ENCODE measurements at places on chromosomes 7 and 10.

- DNase-seq, result peak; percentile 2
Observed at GRCh38 chr7:129262324-129262723, 37.5 kb downstream of the AHCYL2 start.

GRCh38 chr7:93165447-93165846, 17.3 kb upstream of the SAMD9L start:
- peak; percentile 73 for DNase-seq

- DNase-seq, result no peak
Observed at GRCh38 chr7:3494947-3495346, 193.9 kb downstream of the SDK1 start.

- no peak for DNase-seq
Observed at GRCh38 chr7:15402436-15403136, 159.2 kb downstream of the AGMO start.

- DNase-seq, result no peak
Observed at GRCh38 chr10:70827086-70827757, 11.5 kb downstream of the SGPL1 start.

GRCh38 chr7:118734541-118734940, 510.0 kb downstream of the ANKRD7 start:
- no peak for DNase-seq

DNA sequence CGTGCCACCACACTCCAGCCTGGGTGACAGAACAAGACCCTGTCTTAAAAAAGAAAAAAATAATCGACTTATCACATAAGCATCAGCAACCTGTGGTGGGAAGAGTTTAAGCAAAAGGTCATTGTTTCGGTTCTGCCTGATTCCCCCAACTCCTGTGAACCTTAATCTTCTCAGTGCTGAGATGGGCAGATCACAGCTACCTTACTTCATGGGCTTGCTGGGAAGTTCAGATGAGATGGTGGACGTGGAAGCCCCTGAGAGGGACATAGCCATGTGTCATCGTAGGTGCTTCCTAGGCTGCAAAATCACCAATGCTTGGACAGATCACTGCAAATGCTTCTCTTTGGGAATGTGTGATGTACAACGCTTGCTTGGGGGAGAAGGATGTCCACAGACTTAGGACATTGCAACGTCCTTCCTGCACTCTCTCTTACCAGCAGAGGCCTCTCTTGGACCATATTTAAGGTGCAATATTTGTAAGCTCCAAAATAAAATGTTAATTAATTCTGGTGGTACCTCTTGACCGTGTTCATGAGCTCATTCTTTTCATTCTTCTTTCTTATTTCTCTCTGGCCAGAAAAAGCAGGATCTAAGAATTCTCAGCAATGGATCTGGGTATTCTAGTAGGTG, 8.6 kb downstream of the GJD4 start:
- no peak for DNase-seq

DNA sequence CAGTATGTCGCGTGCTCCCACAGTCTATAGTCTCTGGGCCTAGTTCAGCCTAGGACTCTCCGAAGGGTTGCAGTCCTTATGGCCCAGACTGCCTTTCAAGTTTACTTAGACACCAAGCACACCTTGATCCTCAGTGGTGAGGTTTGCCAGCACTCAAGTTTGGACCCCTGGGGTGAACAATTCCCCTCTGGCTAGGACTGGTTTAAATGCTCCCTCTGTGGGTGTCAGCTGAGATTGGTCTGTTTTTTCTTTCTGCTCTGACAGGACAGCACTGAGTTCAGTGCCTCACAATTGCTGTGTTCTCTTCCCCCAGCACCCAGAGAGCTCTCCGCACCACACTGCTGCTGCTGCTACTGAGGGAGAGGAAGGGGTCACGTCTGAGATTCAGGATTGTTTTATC, 31.9 kb upstream of the AGR3 start:
- no peak for DNase-seq

DNA sequence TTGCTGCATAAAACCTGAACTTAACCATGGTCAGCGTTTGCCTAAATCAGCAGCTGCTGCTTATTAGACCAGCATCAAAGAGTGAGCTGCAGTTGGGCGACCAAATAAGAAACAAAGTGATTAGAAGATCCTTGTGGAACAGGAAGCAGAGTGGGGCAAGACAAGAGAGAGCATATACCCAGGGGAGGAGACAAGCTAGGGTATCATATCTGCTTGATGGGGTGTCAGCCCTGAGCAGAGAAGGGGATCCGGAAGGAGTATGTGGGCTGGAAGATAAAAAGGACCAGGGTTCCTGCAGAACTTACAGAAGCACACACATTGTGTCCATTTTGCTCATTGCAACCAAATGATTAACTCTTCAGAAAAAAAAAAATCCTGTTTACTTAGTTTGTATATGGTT, 213.6 kb downstream of the CELF2 start:
- peak; percentile 47 for DNase-seq

DNA sequence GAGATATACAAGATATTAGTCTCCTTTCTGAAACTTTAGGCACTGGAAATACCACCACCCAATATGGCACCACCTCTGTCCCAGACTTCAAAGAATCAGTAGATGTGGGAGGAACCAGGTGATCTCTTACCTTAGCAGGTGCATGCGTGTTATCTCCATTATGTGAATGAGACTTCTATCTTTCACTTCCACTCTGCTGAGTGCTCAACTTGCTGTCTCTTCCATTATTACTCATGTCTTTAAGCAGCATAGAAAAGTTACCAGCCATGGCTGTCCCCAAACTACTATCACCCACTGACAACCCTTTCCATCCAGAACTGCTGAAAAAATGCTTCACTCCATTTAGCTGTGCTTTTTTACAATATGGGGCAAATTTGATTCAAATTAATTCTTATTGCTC, 101.5 kb upstream of the PRSS1 start:
- no peak for DNase-seq

DNA sequence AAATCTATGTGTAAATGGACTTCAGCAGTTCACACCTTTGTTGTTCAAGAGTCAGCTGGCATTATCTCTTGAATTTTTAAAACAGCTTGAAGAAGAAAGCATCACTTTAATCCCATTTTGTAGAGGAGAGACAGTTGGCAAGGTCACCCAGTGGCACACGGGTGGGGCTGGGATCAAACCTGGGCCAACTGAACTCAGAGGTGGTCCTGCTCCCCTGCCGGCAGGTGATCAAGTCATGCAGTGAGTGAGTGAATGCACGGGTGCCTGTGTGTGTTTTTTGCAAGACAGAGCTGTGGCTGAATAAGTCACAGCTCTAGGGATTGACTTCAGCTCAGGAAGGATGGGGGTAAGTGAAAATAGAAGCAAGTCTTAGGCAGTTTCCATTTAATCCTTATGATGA, 9.5 kb downstream of the GHRHR start:
- no peak for DNase-seq

GRCh38 chr10:96513305-96513697, 425 bp downstream of the TLL2 start:
- DNase-seq, result no peak

- no peak for DNase-seq
Observed at GRCh38 chr10:131270461-131271190, 40.9 kb downstream of the TCERG1L start.

DNA sequence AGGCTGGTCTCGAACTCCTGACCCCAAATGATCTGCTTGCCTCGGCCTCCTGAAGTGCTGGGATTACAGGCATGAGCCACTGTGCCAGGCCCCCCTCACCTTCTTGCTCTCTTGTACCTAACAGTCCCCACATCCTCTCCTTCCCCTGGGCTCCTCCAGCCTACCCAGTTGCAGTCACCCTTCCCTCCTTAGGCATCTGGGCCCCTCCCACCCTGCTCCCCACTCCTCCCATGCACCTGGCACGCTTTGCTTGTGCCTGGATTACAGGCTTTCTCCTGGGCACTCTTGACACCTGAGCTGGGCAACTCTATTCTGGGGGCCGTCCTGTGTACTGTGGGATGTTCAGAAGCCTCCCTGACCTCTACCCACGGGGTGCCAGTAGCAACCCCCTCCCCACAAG, 3.0 kb downstream of the CLDN15 start:
- no peak for DNase-seq

GRCh38 chr10:46223064-46223480, 63.7 kb upstream of the ANTXRL start:
- DNase-seq, result peak; percentile 23

DNA sequence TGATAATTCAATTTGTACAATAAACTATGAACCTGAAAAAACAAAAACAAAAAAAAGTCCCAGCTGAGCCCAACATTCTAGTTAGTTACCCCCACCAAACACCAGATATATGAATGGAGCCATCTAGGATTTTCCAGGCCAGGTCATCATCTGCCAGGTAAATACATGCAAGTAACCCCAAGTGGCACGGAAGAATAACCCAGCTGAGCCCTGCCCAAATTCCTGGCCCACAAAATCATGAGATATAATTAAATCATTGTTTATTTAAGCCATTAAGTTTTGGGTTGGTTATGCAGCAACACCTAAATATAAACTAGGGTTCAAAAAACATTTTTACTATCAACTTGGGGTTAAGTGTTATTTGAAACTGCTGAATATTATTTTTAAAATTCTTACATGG, 19.0 kb downstream of the PARD3 start:
- no peak for DNase-seq

DNA sequence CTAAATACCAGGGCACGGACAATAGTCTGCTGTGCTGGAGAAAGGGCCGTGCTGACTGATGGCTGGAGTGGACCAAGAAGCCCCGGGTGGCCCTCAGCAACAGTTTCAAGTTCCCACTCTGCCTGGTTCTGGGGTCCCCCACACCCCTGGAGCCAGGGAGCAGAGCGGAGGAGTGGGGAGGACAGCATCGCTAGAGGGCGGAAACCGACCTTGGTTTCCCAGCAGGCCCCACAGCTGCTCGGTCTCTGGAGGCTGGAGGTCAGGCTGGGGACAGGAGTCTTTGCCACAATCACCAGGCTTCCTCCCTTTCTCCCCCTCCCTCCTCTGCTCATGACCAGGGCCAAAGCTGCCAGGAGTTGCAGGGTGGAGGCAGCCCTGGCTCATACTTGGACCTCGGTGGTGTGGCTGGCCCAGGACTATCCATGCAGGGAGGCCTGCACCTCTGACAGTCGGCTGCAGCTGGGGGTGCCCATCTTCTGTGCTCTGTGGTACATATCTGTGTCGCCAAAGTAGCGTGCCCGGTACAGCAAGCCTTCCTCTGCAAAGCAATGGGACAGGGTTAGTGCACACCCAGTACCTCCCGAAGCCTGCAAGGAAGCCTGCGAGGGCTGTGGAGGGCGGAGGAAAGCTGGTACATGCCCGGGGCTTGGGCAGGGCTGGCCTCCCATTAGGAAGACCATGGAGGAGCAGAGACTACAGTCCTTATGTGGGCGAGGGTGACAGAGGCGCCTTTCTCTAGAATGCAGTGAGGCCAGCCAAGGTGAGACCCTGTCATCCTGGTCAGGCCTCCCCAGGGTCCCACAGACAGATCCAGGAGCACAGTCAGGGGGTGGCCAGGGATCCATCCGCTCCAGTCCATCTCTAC, 19.1 kb downstream of the DNAJB12 start:
- peak; percentile 90 for DNase-seq

DNA sequence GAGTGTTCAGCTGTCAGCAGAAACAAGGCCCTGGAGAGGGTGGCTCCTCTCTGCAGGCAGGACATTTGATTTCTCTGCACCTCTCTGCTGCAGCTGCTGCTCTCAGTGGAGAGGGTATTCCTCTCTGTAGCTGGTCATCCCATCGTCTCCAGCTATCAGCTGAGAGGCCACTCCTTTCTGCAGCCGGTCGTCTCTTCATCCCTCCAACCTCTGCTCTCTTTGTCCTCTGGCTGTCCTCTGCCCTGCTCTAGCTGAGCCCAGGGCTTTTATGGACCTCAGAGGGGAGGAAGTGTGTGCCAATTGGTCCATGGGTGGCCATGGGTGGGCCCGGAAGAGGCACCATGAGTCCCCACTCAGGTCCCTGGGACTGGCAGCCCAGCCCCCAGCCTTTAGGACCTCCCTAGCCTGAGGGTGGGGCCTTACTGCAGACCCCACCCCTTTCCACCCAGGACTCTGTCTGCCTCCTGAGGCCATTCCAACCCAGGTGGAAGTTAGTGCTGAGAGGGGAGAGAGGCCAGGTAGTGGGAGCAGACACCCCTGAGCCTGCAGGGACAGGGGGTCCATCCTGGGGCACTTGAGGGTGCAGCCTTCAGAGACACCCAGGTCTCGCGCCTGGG, 26.2 kb upstream of the CDCA7L start:
- DNase-seq, result no peak

GRCh38 chr7:139450851-139451250, 32.6 kb downstream of the KLRG2 start:
- no peak for DNase-seq

- DNase-seq, result no peak
Observed at GRCh38 chr7:51038573-51038972, 255.9 kb upstream of the GRB10 start.

- no peak for DNase-seq
Observed at GRCh38 chr10:26524161-26524896, 86.2 kb downstream of the APBB1IP start.

DNA sequence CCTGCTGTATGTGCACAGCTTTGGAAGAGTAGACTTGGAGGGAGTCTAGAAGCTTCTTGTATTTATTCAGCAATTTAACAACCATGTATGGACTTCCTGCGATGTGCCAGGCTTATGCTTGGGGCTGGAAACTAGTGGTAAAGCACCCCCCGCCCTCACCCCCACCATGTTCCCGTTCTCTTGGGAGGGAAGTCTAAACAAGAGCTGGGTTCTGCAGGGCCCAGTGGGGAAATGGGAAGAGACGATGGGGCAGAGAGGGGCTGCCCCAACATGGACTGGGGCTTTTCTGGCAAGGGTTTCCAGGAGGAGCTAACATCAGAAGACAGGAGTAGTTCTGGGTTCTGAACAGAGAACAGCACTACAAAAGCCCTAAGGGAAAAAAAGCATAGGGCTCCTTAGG, 8.0 kb downstream of the RASSF4 start:
- no peak for DNase-seq

DNA sequence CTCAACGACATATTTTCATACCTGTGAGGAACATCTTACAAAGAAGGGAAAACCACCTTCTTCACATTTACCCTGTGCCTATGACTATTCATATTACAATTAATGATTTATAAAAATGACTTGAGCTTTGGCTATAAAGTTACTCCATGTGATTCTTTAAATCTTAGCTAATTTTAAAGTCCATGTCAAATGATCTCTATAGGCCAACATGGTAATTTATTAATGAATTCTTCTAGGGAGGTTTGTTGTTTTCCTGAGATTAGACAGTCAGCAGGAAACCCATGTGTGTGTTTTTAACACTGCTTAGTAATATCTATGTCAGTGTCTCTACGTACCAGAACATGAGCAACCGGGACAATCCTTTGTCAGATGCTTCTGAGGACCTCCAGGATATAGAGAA, 307.3 kb downstream of the IPMK start:
- DNase-seq, result no peak

- no peak for DNase-seq
Observed at GRCh38 chr10:70833601-70834000, 17.9 kb downstream of the SGPL1 start.

DNA sequence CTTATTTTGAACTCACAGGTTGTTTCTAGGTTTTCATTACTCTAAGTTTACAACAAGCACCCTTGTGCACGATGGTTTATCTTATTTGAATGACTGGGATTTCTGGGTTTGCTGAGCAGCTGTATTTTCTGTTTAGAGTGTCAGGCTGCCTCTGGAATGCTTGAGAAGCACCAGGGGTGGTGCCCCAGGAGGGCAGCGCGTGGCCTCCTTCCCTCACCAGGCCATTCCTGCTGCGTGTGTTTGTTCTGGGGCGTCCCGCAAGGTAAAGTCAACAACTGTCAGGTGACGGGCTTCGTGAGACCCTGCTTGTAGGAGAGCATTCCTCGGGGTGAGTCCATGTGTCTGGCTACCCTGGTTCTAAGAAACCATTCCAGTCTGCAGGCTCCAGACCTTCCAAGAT, 54.9 kb downstream of the FAM171A1 start:
- DNase-seq, result no peak

GRCh38 chr7:106053109-106053508, 59.0 kb downstream of the SYPL1 start:
- no peak for DNase-seq

- no peak for DNase-seq
Observed at GRCh38 chr7:120221666-120222065, 51.3 kb upstream of the KCND2 start.

Data from GM12865 (cell line).